NCI-H1436 treated with DMSO at 0.1 percent for 48 hours (cell line): ENCODE measurements at places on chromosomes 2 and 18.

DNA sequence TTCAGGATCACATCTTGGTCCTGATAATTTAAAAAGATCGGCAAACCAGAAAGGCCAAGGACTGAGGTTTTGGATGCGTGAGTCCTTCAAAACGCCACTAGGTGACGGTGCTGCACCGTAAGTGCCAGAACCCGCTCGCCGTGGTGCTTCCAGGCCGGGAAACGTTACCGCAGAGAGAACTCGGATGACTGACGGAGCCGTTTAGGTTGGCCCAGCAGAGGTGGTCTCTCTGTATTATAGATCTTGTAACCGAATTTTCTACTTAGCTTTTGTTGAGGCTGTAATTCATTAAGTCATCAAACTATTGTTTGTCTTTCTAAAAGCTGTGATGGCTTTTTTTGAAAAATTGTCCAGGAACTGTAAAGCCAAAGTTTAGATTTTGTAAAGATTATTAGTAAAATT lies 39.8 kb upstream of the ADCYAP1 start:
- peak; percentile 2 for DNase-seq

- no peak for DNase-seq
These were observed 44.9 kb downstream of the AQP12A start for GRCh38 chr2:240736281-240737250.

DNA sequence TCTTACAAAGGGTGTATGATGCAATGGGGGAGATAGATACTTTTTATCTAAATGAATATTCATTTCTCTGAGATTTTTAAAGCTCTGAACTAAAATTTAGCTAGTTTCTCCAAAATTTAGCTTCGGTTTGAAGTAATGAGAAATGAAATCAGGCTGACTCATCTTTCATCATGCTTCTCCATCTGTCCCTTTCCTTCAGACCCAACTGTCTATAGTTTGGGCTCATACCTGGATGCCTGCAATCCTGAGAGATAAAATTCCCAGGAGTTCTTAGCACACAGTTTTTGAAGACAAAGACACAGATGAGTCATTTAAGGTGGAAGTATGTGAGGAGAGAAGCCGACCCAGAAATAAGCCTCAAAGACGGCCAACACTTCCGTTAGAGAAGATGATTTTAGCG lies 336.4 kb upstream of the CDH20 start:
- no peak for DNase-seq

- no peak for DNase-seq
These were observed 190.6 kb downstream of the MYCN start for GRCh38 chr2:16130906-16131400.

- no peak for DNase-seq
These were observed 20.6 kb upstream of the UBE2E3 start for GRCh38 chr2:180959787-180960186.
